Activated T-helper 17 cell treated with anti-CD3 and anti-CD28 coated beads, Interleukin-2, amount 50 U/mL, for 72 hours (primary cell): ENCODE measurements at places on chromosomes 3 and 15. TPM values are rescaled to one million over a fixed set of nuclear protein-coding genes. Genes with fewer than 3 reads are reported as not detected.

DNA sequence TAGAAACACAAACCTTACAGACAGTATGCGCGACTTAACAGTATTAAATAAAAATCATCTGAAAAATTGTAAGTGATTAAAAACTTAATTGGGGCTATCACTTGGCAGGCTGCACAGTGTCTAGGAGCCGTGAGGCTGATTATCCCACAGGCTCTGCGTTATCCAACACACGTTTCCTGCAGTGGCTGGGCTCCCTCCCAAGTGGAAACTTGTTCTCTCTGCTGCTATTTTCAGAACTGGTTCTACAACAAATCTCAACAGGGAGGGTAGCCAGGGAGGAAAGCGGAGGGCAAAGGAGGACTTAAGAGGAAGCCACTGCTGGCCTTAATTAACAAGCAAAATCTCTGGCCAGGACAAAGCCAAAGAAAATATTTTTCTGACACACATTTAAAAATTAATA is 555.2 kb downstream of the MAGI1 start:
- ATAC-seq = no peak

DNA sequence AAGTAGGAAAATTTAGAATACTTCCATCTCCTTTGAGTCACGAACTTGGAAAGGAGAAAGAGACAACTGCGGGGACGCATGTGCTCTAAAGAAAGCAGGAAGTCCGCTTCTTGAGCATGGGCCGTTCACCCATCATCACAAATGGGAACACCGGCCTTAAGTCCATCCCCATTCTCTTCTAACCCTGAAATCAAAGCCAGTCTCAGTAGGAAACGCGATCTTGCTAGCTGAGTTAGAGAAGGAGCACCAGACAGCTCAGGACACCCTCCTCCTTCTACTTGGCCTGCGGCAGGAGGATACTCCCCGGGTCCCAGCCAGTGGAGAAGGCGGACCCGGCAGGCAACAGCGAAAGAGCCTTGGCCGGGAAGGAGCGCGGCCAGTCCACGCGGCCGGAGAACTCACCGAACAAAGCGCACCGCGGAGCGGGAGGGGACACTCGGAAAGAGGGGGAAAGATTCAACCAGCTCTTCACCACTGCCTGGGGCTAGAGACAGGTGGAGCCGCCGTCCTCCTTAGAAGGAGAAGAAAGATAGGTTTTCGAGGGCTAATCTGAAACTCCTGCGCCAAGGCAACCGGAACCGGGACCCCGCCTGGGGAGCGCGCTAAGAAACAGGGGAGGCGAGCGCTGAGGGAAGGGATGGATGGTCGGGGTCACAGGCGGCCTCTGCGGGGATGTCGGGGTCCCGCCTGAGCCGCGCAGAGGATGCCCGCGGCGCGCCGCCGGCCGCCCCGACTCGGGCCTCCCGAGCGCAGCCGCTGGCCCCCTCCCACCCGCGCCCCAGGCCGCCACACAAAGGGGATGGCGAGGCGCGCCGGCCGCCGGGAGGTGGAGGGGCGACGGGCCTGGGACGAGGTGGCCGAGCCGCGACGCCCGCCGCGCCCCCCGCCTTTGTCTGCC is 818 bp downstream of the SLC4A7 start:
- ATAC-seq = peak; percentile 9

- no peak for ATAC-seq
Observed at GRCh38 chr3:40477666-40478065, 744 bp downstream of the ZNF619 start.

C3orf22 gene
- not detected for total RNA-seq

DNA sequence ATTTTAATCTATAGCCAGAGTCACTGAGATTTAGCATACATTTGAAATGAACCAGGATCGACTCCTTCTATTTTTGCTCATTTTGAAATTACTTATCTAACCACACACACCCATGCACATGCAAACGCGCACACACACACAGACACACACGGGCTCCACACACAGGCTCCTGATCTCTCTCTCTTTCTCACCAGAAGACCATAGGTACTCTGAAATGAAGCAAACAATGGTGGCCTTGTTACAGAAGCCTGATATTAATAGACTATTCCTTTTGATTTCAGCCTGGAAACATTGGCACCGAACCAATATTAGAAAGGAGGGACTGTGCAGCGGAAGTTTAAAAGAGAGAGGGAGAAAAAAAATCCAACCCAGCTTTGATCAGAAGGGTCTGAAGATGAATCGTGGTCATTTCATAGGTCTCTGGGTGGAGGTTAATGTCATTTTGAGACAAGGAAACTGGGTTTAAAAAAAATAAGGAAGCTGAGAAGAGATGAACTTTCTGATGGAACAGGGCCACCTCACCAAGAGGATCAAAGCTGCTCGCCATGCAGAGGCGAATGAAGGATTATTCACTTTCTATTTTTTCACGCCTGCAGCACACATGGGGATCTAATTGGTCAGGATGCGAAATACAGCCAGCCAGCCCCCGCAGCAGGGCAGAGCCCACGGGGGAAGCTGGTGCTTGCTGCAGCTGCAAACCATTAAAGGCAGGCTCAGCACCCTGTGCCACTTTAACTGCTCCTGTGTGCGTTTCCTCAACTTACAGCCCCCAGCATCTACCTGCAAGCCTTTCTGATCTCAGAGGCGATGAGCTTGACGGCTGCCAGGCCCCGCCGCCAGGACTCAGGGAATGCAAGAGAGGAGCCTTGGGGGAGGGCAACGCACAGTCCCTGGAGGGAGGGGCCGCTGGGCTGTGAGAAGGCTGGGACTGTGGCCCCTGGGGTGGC is 88.8 kb downstream of the HES1 start:
- peak; percentile 52 for ATAC-seq

GRCh38 chr15:59313641-59314332 is 58.9 kb downstream of the MYO1E start:
- peak; percentile 72 for ATAC-seq

SLC22A14 gene
- total RNA-seq = 0.15 TPM
